ENCODE measurements at places on chromosomes 5 and 9.

DNA sequence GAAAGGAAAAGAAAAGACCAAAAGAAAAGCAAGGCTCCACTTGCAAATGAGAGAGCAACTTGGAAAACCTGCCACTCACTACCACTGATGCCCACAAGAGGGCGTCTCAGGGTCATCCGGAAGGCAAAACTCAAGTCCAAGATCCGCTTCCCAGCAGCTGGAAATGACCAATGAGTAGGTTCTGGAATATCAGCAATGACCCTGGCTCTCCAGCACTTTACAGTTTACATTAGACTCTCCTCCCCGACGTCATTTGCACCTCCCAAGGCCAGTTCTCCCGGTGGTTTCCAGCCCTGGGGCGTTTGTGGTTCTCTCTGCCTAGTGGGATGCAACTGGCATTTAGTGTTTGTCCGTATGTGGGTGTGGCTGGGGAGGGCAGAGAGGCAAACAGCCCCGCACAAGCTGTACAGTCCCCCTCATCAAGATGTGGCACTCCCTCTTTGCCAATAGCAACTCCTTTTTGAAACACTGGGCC, 193.8 kb upstream of the ZNF618 start:
- DNase-seq, result no peak

DNA sequence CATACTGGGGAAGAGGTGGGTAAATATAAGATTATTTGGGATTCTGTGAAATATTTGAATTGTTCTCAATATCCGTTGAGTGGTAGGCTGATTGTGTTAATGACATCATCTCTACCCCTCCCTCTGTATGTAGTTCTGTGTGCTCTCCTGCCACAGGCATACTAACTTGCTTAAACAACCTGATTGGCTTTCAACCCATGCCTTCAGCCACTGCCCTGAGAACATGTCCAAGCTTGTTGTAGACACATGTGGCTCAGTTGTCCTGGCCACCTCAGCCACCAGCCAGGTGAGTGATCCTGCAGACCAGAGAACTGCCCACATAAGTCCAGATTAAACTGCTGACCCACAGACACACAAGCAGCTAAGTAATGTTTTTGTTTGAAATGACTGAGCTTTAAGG, 31.1 kb downstream of the ANKS6 start:
- no peak for DNase-seq

DNA sequence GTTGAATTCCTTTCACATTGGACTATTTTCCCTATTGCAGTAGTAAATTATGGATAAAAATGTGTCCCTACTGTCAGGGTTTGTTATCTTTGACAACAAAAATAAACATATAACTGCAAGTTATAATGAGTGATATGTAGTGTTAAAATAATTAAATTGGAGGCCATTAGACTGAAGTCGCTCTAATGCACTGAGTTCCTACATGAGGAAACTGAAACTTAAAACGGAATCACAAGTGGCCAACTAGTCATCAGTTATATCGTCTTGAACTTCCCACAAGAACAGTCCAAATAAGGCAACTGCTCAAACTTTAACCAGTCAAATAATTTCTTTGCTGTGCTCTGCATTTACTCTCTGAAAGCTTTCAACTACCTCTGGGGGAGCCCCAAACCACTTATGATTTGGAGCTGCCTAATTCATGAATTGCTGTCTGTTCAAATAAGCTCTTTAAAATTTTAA, 2.1 kb upstream of the IFT74 start:
- no peak for DNase-seq

DNA sequence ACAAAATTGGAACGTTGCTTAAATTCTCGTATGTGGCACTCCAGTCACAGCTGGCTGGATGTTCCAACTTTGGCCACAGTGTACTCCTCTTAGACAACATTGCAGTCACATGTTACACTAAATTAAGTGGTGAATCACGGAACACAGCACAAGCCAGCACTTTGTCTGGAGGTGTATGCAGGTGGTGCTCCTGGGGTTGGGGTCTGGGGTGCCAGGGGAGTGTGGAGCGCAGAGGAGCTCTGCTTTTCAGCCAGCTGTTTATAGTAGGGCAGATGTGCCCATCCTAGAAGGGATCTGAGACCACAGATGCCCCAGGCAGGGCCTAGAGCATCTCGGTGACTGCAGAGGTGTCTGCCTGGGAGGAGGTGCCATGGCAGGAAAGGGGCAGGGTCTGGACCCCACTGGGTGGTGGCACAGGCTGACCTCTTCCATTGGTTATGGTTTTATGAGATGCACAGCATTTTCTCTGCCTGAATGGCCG, 82.6 kb downstream of the WNK2 start:
- DNase-seq, result no peak

DNA sequence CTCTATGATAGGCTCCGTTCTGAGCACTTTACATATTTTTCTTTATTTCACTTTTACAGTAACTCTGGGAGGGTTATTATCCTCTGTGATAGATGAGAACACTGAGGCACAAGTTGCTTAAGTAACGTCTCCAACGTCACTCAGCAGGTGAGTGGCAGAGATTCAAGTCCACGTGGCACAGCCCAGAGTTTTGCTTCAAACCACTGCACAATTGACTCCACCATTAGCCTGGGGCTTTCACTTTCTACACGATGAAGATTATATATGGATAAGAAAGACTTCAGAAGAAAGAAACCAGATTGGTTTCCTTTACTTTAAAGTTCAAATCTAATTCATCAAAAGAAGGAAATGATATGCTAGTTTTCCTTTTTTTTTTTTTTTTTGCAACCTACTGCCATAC, 245.9 kb downstream of the SYK start:
- no peak for DNase-seq

- no peak for DNase-seq
Observed at GRCh38 chr9:35110327-35110761, 5.3 kb downstream of the ATOSB start.

Measured in cortex of kidney (tissue), 1 donor.